ENCODE measurements at places on chromosomes 12 and 14. TPM values are rescaled to one million over a fixed set of nuclear protein-coding genes. Genes with fewer than 3 reads are reported as not detected.
A peak's percentile ranks its signal among the peaks of the same experiment; 100 is the strongest.

DPPA3 gene
- not detected for total RNA-seq

RIPK3 gene
- 12.5 TPM for total RNA-seq

ADCY6 gene
- total RNA-seq, result 0.37 TPM

ANO2 gene
- total RNA-seq, result not detected

TCL1B gene
- not detected for total RNA-seq

BHLHE41 gene
- total RNA-seq, result not detected

OR6C2 gene
- total RNA-seq, result not detected

CCDC177 gene
- not detected for total RNA-seq

SLC6A13 gene
- total RNA-seq, result 0.09 TPM

SLC38A4 gene
- not detected for total RNA-seq

EPYC gene
- not detected for total RNA-seq

- no peak for DNase-seq
Observed at GRCh38 chr12:96047229-96048211, 12.1 kb upstream of the LTA4H start.

DNA sequence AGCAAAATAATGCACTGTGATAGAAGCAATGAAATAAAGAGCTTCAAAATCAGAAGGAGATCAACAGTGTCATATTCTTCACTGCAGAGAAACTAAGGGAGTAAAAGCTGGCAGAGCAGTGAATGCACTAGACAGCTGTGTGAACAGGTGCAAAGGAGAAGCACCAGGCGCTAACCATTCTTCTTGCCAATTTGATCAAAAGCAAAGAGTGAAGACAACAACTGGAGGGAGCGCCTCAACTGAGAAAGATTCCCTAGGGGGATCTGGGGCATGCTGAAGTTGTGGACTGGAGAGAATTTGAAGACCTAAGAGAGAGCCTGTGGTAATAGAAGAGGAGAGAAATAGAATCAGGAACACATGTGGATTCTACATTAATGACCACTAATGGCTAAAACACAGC, 50.4 kb upstream of the OVCH1 start:
- DNase-seq, result no peak

DNA sequence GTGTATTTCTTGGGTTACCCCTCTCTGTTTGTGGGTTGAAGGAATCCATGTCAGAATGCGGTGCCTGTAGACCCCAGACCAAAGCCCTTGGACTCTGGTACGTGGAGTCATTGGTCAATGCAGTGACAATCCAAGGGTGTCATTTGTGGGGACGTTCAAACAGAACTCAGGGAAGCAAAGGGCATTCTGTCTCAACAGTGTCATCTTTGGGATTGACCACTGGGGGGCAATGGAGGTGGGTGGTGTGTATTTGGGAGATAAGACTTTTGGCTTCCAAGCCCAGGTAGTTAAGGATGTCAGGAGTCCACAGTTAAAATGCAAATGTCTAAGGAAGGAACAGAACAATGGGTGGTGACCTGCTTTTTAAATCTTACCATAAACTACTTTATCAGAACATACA, 54.6 kb upstream of the CCDC175 start:
- DNase-seq, result no peak

GRCh38 chr12:26176725-26177124, 18.6 kb upstream of the SSPN start:
- DNase-seq, result no peak

DNA sequence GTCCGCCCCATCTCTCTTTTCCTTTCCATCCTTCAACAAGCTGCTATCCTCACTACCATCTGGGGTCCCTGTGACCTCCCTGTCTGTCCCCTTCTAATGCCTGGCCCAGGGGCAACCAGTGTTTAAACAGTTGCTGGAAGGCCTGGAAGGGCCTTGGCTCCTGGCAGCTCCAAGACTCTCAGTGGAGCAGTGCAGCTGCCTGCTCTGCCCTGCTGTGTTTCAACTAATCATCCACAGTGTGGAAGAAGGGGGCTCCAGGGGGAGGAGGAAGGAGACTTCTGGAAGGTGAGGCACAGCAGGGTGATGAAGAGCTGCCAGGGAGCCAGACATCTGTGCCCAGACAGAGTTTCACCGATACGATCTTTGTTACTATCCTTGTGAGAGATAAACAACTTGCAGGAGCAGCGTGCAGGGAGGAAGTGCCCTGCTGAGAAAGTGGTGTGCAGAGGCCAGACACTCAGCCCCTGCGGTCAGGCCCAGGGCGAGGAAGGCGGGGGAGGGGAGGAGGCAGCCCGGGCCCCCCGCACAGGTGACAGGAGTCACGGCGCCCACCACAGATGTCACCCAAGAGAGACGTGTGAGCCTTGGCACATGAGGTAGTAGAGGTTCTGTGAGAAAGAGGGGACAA, 1061.8 kb downstream of the BCL11B start:
- peak; percentile 50 for DNase-seq

DNA sequence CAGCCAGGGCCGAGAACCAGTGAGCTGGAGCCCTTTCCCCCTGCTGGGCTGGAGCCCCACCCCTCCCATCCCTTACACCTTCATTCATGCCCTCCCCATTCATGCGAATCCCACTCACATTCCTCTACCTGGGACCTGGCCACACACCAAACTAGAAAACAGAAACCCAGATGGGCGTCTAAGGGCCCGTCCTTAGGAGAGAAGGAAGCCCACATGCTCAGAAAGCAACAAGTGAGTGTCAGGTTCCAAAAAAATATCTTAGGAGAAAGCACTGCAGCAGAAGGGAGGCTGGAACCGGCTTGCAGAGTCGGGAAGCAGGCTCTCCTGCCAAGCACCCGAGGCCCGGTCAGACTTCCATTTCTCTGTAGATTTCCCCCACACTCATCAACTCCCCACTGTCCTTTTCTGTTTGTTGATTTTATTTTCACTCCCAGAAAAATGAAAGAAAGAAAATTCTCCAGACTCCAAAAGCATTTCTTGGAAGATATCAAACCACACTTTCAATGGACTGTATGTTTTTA, 13.6 kb downstream of the BCL11B start:
- DNase-seq, result peak; percentile 21

DNA sequence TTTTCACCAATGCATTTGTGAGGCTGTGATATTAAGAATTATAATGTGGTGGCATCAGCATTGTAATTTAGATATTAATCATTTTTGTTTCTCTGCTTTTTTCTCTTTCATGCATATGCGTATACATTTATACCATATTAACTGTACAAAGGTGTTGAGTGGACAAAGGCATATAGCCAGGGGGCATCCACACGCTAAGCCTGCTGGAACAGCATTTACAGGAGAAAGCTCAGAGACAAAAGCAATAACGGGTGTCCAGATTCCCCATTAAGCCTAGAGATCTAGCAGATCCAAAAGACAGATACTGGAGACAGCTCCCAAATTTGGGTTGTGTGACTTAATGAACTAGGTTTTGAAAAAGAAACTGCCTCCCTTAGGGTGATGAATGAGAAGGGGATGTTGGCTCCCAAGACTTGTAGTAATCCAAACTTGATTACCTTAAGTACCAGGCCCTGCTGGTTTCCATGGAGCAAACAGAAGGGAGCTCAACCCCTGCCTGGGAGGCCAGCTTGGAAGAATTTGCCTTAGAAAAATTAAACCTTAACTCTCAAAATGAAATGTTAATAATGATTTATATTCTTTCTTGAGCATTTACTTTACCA, 181.9 kb downstream of the SLC6A15 start:
- no peak for DNase-seq

GRCh38 chr12:60123557-60123956, 527.7 kb downstream of the SLC16A7 start:
- no peak for DNase-seq

DNA sequence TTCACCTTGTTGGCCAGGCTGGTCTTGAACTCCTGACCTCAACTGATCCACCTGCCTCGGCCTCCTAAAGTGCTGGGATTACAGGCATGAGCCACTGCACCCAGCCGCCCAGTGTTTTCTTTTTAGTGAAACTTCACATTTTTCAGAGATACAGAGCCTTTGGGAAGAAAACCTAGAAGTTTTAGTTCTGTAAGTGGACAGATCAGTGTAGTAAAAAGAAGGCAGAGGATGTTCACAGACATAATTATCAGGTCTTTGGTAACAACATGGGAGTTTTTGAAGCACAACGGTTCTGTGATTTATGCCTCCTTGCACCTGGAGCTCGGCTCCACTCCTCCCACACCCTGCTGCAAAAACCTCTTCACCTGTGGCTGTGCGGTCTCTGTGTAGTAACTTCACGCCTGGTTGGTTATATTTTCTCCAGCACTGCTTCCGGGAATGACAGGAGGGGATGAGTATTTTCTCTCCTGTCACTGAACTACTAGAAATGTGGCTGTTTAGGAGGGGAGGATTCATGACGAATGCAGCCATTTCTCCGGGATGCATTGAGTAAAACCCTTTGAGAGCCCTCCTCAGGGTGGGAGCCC, 67.0 kb downstream of the ARF6 start:
- DNase-seq, result no peak

DNA sequence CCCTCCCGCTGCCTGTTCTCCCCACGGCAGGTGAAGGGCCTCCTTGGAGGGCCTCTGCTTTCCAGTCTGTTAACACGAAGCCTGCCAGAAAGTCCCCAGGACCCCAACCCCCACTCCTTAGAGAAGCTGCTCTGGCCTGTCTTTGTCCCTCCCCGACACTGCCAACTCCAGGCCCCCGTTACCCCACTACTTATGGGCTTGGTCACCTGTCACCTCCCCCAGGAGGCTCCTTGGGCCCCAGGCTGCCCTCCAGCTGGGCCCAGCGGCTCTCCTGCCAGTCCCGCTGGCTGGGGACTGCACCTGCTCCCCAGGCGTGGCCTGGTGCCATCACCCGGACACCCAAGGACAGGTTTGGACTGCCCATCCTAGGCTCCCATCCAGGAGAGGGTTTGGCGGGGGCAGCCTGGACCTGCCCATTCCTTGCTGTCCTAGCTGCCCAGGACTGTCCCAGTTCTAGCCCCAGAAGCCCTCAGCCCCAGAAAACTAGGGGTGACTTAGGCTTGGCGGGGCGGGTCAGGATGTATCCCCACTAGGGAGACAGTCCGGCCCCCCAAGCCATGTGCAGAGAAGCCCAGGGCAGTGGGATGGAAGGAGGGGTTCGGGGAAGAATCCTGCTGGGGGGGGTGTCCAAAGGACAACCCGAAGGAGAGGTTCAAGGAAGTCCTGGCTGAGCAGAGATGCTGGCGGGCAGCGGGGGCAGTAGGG, 155.7 kb upstream of the C14orf180 start:
- DNase-seq, result no peak

DNA sequence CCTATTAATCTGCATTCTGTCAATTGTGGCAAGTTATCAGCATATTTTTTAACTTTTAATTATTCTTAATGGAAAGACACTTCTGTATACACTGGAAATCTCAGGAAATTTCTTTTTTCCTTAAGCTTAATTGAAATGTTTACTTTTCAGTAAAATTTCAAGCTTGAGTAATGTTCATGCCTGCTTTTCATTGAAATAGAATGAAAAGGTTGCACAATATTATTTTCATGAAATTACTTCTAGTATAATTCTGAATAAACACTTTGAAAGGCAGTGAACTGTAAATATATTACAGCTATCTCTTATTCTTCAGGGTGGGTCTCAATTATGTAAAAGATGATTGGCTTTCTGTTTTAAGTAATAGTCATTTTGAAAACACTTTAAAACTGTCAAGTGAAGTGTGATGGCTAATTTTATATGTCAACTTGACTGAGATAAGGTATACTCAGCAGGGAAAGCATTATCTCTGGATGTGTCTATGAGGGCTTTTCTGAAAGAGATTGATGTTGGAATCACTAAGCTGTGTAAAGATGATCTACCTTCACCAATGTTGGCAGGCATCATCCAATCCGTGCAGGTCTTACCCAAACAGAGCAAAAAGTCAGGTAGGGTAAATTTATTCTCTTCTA, 29.9 kb downstream of the CLEC2D start:
- no peak for DNase-seq

DNA sequence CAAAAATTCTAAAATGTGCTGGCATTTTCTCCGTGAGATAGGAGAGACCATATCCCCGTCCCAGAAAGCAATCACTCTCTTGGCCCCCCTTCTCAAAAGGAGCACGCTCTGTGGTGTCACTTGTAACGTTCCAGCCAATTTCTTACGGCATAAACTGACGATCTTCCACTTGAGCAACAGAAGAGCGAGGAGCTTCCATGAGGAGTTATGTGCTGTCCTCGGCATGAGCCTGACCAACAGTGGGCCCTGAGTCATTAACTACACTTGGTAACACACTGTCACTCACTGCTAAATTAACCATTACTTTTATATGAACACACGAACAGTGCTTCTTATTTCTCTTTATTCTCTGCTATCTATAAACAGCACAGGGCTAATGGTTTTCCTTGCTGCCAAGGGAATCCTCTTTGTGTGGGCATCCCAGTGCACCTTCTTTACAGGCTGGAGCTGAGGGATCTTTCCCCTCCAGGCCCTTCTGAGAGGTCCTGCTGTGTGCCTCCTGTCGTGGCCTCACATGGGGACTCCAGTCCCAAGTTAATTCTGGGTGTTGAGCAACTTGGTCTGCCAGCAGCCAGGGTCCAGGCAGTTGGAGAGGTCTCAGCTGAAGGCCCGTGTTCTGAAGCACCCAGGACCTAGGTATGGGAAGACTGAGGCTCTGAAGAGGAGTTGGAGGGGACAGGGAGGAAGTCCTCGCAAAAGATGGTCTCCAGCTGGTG, 9.4 kb downstream of the SLC6A13 start:
- DNase-seq, result no peak

GRCh38 chr14:79294499-79294898, 916.8 kb downstream of the DIO2 start:
- no peak for DNase-seq

GRCh38 chr14:25092258-25092740, 42.4 kb upstream of the STXBP6 start:
- no peak for DNase-seq

DNA sequence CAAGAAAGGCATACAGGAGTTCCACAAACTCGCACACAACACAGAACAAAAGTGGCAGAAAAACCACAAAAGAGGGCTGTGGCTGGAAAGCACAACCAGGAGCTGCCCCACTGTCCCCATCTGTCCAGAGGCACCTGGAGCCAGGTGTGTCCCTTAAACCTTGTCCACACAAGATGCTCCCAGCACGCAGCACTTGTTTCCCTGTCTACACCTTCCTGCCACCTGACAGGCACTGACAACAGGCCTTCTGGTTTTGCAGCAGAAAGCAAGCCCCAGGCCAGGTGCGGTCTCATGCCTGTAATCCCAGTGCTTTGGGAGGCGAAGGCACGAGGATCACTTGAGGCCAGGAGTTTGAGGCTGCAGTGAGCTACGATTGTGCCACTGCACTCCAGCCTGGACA, 3.6 kb downstream of the BTBD6 start:
- no peak for DNase-seq

DNA sequence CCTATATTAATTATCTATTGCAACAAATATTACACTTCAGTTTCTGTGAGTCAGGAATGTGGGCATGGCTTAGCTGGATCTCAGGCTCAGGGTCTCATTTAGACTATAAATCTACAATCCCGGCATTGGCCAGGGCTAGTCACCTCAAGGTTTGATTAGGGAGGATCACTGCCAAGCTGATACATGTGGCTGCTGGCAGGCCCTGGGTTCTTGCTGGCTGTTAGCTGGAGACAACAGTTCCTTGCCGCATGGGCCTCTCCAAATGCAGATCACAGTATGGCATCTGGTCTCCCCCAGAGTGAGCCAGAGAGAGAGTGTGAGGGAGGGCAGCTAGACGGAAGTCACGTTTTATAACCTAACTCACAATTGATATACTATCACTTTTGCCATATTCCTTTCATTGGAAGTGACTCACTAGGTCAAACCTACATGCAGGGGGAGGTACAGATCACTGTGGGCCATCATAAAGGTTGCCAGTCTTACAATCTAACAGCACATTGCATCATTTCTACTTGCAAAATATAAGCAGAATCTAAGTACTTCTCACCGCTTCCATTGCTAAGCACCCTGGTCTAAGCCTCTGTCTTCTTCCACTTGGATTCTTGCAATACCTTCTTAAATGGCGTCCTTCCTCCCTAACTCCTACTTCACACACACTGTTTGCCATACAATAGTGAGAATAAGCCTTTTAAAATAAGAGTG, 174.0 kb upstream of the ARHGAP5 start:
- DNase-seq, result no peak

Data from CD8-positive, alpha-beta memory T cell (primary cell).